Renal cortex interstitium (tissue), 15 donors: ENCODE measurements at places on chromosomes 3 and 15. TPM values are rescaled to one million over a fixed set of nuclear protein-coding genes. Genes with fewer than 3 reads are reported as not detected.

GRCh38 chr15:92884436-92885223, 15.5 kb upstream of the CHD2 start:
- no peak for DNase-seq

GRCh38 chr15:67915461-67916374, 75.9 kb upstream of the RNU6-1 start:
- DNase-seq, result peak; percentile 66

DNA sequence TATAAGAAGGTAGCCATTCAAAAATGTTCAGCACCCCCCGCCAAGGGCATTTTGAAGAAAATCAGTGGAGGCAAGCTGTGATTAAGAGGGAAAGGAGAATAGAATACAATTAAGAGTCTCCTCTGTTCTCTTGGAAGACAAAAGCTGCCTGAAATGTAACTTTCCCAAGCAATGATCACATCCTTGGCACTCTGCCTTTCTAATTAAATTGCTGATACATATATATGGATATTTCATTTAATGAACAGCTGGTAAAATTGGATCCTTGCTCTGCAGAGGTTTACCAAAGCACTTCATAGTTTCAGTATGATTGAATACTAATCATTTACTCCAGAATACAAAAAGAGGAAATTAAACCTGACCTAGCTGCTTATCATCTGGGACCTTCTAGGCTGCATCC, 10.4 kb downstream of the COL6A6 start:
- DNase-seq, result no peak

DNA sequence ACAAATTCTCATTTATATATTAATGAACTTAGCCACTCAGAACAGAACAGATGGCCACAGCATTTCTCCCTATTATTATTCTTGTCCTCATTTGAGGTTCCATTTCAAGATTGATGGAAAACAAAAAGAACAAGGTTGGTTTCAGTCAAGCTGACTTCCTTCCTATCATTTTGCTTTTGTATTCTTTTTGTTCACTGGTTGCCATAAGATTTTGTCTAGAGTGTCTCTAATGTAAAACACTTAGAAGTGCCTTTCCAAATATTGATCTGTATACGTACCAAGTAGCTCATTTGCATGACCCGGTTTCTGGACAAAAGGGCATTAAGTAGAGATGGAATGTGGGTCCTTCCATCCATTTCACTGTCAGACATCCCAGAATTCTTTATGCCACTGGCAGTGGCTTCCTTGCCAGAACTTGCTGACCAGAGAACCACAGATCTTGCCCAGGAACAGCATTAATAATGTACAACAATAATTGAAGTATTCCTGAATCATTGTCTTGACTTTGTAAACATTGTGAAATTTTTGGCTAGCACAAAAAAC, 63.8 kb downstream of the PEX5L start:
- no peak for DNase-seq

The GRK7 gene
- 0.21 TPM for polyA plus RNA-seq

- no peak for DNase-seq
Measured at GRCh38 chr3:4978966-4979427, 240 bp upstream of the BHLHE40 start.

DNA sequence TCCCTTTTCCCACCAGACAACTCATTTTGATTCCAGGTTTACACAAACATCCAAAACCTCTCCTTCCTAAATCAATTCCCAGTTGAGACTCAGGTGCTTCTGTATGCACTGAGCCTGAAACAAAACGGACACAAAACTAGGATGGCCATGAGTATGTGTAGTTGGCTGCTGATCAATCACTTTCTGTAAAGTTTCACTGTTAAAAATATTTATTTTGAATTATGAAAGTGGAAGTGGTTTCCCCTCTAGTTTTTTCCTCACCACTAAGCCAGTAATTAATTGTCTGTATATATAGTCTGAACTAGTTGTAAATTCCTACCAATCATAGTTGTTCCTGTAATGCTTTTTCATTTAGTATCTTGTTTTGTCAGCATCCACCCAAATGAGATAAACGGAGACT, 51.7 kb upstream of the TSPAN3 start:
- DNase-seq, result no peak

The GPR171 gene
- 0.36 TPM for polyA plus RNA-seq

The SLC6A20 gene
- polyA plus RNA-seq, result 0.20 TPM
